ACHN (cell line): ENCODE measurements at places on chromosomes 6 and 20.

DNA sequence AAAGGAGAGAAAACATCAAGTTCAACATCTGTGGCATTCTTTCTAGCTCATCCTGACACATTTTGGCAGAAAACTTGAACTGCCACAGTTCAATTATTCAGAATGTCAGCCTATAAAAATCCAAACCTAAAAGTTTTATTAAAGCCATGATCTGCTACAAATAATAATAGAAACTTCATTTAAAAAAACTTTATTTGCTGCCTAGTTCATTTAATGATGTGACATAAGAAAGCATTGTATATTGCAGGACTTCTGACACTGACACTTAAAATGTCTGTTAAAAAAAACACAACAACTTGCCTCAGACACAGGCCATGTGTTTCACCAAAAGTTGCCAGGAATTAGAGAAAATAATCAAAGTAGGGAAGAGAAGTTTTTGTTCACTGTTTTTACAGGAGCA lies 88.3 kb upstream of the HTR1E start:
- no peak for DNase-seq

DNA sequence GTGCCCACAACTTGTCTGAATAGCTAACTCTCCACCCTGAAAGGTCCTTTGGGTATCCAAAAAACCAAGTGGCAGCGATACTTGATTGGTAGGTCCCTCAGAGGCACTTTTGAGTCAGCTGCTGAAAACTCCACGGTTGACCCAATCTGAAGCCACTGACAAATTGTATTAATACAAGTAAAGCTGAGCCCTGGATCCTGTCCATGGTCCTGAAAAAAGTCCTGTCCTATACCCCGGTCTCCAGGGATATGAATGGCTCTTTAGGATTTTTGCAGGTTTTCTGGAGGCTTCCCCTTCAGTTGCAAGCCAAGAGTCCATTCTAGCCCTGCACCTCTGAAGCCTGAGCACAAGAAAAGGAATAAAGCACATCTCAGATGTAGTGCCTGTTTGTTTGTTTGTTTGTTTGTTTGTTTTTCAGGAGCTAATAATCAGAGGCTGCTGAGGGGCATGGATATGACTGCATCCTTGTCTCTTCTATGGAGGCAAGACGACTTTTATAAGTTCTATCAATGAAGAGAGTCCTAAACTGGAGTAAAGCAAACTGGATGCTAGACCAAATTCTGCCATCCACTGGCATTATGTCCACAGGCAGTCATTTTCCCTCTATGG lies 1.7 kb upstream of the SLC12A5 start:
- peak; percentile 65 for DNase-seq

DNA sequence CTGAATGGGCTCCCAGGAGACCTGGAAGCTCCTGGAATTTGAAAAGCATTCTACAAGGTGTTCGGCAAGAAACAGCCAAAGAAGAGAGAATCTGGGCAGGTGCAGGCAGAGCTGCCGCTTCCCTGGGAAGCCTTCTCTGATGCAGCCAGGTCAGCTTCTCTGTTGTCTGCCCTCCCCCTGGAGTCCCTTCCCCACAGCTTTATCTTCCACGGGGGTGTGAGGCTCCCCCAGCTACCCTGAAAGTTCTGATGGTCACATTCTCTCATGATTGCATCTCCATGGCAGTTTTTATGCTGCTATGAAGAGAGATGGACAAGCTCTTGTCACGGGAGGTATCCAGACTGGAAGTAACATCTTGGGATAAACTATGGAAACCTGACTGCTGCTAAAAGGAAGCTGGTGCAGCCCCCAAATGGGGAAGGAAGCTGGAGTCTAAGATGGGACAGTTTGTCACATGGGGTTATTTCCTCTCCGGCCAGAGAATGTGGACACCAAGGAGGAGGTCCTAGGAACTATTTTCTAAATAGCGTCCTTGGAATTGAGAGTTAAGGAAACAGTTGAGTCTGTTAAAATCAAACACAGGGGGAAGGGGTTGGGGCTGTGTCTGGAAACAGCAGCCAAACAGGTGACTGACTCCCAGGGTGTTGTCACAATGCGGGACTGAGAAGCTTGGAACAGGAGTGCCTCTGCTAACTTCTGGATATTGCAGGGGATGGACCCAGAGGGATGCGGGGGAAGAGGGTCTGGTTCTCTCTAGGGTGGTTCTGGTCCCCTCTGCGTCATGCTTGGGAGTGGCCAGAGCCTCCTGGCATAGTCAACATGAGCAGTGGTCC lies 91.1 kb downstream of the ASXL1 start:
- DNase-seq, result no peak

- DNase-seq, result no peak
Measured at GRCh38 chr6:16274483-16274882, 36.1 kb downstream of the GMPR start.

GRCh38 chr6:17771609-17772008 lies 64.9 kb upstream of the NUP153 start:
- DNase-seq, result no peak

- DNase-seq, result no peak
Measured at GRCh38 chr6:128162423-128162822, 261.6 kb upstream of the THEMIS start.

DNA sequence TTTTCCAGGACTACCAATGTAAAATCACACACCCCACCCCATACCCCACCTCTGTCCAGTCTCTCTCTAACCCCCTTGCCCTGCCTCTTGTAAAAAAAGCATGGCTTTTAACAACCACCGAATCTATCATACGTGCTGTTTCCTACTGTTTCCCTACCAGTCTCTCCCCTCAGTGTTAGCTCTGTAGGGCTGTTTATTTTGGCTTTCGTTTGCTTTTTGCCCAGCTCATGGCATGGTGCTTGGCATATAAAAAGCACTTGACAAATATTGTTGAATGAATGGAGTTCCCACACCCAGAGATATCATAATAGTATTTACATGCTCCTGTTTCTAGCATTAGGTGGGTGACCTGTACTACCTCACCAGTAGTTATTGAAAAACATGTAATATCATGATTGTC lies 148.2 kb downstream of the OPRM1 start:
- DNase-seq, result no peak

- DNase-seq, result no peak
Measured at GRCh38 chr6:134983823-134984222, 33.9 kb upstream of the ALDH8A1 start.

DNA sequence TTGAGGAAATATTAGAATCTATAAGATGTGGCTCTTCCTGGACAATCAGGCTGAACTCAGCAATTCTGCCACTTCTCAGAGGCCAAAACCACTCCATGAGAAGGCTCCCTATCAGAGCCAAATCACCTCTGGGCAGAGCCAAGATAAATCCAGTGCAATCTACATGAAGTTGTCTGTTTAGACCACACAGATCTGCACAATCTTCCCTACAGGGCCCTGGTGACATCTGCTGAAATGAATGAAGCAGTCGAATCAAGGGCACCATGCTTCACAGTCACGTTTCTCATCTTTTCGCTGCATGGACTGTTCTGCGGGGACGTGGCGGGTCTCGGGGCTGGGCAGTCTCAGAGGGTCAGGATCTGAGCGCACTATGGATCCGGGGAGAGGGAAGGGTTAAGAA lies 60.1 kb upstream of the CD93 start:
- no peak for DNase-seq

GRCh38 chr20:13745784-13746183 lies 38.9 kb downstream of the ESF1 start:
- DNase-seq, result no peak

DNA sequence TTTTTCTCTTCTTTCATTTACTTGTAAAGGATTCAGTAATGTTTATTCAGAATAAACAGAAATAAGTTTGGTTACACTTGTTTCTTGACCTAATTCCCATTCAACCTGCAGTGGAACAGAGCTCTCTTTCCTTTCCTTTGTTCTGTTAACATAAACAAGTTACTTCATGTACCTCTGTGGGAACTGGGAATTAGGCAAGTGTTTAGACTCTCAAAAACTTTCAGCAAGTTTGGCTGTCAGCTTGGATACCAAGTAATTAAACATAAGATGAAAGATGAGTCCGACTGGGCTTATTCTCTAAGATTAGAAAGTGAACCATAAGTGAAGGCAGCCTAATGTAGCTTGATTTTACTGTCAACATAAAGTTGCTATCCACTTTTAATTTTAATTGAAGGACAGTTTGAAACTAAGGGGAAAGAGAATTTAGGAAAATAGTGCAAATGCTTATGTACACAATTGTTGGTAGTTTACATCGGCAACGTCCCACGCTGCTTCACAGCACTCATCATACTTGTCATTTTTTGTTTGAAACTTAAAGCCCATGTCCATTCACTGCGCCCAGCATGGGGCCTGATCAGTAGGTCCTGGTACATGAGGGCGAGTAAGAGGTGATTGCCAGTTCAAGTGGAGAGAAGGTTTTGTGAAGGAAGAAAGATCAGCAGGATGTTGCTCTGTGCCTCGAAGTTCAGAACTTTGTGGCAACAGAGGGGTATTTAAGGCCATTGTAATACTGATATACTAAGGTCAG lies 113.0 kb downstream of the PLEKHG1 start:
- no peak for DNase-seq

DNA sequence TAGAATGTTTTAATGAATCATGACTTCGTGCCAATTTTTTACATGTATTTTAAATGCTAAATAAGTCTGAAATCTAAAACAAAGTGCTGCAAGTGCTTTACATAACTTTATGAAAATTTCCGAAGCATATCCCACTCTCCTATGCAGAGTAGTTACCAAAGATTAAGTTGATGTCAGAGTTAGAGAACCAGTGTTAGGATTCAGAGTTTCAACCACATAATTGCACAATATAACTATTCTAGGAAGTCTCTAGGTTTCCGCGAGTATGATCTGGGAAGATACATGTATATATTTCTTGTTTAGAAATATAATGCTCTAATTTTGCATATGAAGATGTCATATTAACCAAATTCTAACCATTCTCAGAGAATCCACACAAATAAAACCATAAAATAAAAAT lies 74.8 kb downstream of the ASCC3 start:
- no peak for DNase-seq

DNA sequence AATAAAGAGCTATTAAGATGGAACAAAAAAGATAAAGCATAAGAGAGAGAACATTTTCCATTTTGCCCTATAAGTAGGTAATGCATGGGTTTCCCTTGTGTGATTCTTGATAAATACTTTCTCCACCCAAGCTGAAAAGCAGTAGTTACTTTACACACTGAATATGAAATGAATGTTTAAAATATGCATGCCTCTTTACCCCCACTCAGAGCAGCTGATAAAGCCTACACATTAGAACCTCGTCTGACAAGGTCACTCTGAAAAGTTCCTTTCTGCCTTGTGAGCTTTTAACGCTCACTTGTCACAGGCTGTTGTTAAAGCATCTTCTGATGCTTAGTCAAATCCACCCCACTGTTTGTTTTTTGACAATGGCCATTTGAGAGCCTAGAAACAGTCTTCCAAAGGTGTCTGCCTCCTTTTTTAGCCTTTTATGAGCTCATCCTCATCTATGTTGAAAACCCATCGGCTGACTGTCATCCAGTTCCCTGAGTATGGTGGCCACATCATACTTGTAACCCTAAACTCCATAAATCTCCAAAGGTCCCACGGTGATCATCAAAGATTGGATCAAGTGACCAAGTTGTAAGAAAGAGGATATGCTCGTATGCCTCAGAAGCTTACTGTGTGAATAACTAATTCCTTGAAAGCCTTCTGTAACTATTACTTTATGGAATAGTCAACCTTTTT lies 102.8 kb downstream of the ATXN1 start:
- no peak for DNase-seq

DNA sequence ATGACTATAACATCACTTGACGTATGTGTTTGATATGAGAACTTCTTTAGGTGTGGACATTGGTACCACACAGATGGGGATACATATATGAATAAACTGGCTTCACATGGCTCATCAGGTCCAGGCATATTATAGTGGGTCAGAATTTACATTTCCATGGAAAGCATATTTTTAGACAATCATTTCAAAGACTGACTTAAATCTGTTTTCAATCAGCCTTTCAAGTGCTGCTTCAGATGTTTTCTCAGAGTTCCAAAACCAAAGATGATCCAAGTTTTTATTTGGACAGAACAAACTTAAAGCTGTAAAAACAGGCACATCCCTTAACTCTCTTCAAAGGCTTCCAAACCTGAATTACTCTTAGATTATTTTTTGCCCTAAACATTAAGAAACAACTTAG lies 88.1 kb downstream of the PRSS35 start:
- DNase-seq, result no peak

DNA sequence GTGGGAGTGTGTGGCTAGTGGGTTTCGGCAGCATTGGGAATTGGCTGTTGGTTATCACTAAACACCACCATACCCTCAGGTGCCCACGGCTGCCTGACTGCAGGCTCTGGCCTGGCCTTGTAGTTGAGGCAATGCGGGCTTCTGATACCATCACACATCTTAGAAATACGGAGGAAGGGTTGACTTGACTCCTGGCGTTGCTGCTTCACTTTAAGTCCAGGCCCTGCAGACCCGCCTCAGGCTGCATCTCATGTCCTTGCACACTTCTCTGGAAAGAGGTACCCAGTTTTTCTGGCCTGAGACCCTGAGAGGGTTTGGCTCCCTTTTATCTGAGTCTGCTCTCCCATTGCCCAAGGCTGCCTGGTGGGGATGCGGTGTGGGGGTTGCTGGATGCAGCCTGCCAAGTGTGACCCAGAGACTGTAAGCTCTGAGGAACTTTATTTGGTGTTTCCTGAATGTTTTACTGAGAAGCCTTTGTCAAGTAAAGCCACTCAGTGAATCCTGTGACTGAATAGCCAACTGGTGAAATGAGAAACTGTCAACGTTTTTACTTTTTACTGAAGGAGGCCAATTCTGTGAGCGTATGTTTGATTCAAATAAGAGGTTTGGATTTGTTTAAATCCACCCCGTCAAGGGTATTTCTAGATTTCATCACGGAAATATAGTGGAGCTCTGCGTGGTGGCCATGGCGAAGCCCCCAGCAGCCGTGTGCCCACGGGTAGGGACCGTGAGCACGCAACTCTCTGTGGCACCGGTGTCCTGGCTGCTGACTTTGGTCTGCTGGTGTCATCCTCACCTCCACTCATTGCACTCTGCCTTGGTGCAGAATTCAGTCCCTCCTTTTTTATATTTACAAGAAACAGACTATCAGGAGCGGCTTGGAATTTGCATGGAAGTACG lies 160.1 kb downstream of the DTNBP1 start:
- DNase-seq, result no peak

DNA sequence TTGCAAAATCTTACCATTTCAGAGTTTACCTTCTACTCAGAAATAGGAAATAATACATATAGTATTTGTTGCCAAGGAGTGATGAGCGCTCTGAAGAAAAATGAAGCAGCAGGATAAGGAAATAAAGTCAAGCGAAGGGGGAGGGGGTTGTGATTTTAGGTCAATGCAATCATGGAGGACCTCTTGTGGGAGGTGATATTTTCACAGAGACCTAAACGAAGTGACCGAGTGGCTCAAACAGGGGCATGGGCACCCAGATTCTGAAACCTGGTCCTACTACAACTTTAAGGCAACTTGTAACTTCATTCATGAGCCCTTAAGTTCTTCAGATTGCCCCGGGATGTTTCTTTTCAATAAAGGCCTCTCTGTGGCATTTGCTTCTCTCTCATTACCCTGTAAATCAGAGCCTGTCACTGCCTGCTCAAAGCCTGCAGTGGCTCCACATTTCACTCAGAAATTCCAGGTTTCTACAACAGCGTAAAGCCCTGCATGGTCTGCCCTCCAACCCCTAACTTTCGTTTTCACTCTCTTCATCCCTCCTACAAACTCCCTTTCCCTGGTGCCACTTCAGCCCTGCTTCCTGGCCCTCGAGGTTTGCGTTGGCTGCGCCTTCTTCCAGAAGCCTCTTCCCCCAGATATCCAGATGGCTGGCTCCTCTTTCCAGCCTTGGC lies 162.7 kb downstream of the TBC1D7 start:
- no peak for DNase-seq

- DNase-seq, result peak; percentile 2
Measured at GRCh38 chr6:16576451-16577368, 184.6 kb downstream of the ATXN1 start.

GRCh38 chr6:29679962-29680361 lies 990 bp downstream of the ZFP57 start:
- no peak for DNase-seq

- peak; percentile 14 for DNase-seq
Measured at GRCh38 chr20:4684837-4685413, 36.8 kb upstream of the PRND start.
